NCI-H2107 (cell line): ENCODE measurements at places on chromosomes 13 and 19.

- no peak for DNase-seq
Observed at GRCh38 chr13:36371185-36371584, 25.0 kb upstream of the SPART start.

DNA sequence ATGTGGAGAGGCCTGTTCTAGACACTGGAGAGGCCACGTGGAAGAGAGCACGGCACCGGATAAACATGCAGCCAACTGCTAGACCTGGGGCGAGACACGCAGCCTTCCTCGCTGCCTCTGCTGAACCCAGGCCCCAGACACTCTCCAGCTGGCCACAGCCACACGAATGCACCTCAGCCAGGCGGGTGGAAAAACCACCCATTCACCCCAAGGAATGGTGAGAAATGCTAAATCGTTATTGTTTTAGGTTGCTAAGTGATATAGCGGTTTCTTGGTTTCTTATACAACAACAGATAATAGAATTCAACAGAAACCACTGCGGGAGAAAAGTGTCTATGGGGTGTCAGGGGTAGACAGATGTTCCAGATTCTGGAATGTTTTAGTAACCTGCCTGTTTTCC, 52.5 kb downstream of the STK24 start:
- no peak for DNase-seq

GRCh38 chr19:44447916-44448674, at the start of gene ZNF229:
ZNF229 (minus strand) TSS chr19:44448472; CDS start chr19:44442847, 5,625 bp downstream.
- DNase-seq, result peak; percentile 66

GRCh38 chr19:1181606-1182005, 7.5 kb upstream of the SBNO2 start:
- no peak for DNase-seq

GRCh38 chr19:7670790-7671189, 1.9 kb downstream of the RETN start:
- no peak for DNase-seq
